Testis (tissue), 5 donors: ENCODE measurements at places on chromosomes 12 and 14. TPM values are rescaled to one million over a fixed set of nuclear protein-coding genes. Genes with fewer than 3 reads are reported as not detected.

PPM1H gene
- 9.1 TPM for total RNA-seq

PTPRB gene
- total RNA-seq: 10.9 TPM

MYF6 gene
- total RNA-seq: not detected

NRIP2 gene
- 10.6 TPM for total RNA-seq

OR6C1 gene
- total RNA-seq: not detected

FAM90A1 gene
- total RNA-seq: 1.8 TPM

DNA sequence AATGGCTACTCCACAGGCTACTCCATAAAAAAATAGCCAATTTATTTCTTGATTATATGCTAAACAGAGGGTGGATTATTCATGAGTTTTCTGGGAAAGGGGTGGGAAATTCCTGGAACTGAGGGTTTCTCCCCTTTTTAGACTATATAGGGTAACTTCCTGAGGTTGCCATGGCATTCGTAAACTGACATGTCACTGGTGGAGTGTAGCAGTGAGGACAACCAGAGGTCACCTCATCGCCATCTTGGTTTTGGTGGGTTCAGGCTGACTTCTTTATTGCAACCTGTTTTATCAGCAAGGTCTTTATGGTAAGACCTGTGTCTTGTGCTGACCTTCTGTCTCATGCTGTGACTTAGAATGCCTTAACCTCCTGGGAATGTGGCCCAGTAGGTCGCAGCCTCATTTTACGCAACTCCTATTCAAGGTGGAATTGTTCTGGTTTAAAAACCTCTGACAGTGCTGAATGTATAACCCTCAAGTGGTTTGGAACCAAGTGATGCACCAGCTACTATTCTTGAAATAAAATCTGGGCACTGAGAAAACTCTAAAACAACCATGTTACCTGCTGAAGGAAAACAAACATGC lies 27.7 kb downstream of the C12orf56 start:
- no peaks in the 10 kb centered on the region for H3K36me3 ChIP-seq
- no peak overlapping the region for H3K4me3 ChIP-seq
- no peak for DNase-seq
- no peaks in the 10 kb centered on the region for H3K4me1 ChIP-seq
- H3K27me3 ChIP-seq: no peaks in the 10 kb centered on the region

DNA sequence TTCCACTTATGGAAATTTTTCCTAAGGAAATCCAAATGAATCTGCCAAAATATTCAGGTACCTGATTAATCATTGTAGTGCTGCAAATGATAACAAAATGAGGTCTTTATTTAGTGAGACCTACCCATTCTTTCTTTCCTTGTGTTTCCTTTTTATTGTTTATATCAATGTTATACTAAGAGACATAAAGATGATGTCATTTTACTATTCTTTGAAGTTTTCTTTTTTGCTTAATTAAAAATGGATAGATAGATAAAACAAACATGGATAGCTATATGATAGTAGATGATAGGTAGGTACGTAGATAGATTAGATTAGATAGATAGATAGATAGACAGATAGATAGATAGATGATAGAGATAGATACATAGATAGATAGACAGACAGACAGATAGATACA lies 669.5 kb upstream of the TBX3 start:
- no peaks in the 10 kb centered on the region for H3K4me1 ChIP-seq
- no peak overlapping the region for H3K27ac ChIP-seq
- no peaks in the 10 kb centered on the region for H3K36me3 ChIP-seq
- no peak for DNase-seq
- H3K27me3 ChIP-seq: no peaks in the 10 kb centered on the region
- no peak overlapping the region for H3K4me3 ChIP-seq

DNA sequence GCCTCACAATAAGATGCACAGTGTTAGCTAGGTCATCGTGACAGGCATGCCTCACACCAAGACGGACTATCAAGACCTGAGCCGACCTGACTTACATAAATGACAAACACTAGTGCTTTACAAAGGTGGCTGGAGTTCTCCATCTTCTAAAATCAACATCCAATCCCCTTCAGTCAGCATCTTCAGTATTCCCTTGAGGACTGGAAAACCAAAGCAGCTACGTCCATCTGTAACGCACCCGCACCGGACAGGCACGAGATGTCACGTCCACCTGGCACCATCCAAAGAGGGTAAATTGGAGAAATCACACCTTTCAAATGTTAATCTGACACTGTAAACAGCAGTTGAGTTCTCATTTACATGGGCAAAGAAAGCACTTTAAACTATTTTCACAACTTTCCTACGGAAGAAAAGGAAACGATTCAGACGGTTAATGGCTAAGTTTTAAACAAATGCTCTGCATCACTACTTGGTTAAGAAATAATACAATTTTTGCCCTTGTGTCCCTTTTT lies 130.2 kb downstream of the PRICKLE1 start:
- H3K4me3 ChIP-seq: no peak overlapping the region
- H3K4me1 ChIP-seq: no peaks in the 10 kb centered on the region
- no peak overlapping the region for H3K27ac ChIP-seq
- no peaks in the 10 kb centered on the region for H3K36me3 ChIP-seq
- H3K27me3 ChIP-seq: no peaks in the 10 kb centered on the region
- DNase-seq: no peak

DNA sequence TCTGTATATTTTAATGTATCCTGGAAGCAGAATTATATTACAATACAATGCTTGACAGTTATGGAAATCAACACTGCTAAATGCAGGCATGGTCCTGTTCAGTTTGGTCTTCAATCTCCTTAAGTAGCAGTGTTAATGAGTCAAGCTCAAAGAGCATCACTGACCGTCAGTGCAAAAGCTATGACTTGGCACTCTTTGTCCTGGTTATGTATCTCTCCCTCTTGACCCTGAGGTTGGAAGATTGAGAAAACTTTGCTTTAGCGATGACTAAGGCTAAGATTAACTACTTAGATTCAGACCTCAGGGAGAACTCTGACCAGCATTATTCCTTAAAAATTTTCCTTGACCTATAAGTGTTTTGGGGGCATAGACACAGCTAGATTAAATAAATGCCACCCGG lies 10.9 kb downstream of the CLEC7A start:
- H3K4me1 ChIP-seq: no peaks in the 10 kb centered on the region
- no peak for DNase-seq
- H3K27ac ChIP-seq: no peak overlapping the region
- H3K27me3 ChIP-seq: no peaks in the 10 kb centered on the region

DNA sequence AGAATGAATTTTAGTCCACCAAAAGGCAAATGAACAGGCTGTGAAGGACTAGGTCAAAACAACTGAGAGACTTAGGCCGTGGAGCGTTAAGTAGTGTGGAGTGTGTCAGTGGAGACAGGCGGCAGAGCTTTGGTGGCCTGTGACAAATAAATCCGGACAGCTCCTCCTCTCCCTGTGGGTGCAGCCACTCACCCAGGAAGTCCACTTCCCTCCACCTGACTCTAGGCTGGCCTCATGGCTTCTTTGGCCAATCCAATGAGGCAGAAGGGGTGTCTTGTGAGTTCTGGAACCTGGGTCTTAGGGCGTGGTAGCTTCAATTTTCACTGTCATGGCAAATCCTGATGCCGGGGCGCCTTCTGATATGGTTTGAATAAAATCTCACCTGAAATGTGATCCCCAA lies 180.9 kb upstream of the C14orf180 start:
- no peak overlapping the region for H3K27ac ChIP-seq
- no peak overlapping the region for H3K4me3 ChIP-seq
- DNase-seq: no peak
- no peaks in the 10 kb centered on the region for H3K27me3 ChIP-seq

DNA sequence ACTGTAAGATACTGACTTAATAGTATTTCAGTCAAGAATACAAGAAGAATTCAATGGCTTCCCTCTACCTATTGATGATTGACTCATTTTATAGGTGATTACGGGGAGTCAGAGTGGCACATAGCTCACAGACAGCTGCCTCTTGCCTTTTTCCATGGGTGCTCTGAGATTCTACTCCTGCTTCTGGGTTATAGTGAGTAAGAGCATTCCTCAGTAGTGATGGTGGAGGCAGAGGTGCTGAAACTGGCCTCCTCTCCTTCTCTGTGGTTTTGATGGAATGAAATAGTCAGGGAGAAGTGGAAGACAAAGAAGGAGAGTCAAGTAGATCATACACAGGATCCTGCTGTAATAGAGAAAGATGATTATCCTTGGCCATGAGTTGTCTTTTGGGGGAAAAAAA lies 438.2 kb upstream of the FAR2 start:
- H3K27me3 ChIP-seq: no peaks in the 10 kb centered on the region
- peaks cover 7% of the 10 kb centered on the region for H3K4me1 ChIP-seq
- H3K36me3 ChIP-seq: no peaks in the 10 kb centered on the region
- H3K27ac ChIP-seq: no peak overlapping the region
- no peak for DNase-seq
- no peak overlapping the region for H3K4me3 ChIP-seq

DNA sequence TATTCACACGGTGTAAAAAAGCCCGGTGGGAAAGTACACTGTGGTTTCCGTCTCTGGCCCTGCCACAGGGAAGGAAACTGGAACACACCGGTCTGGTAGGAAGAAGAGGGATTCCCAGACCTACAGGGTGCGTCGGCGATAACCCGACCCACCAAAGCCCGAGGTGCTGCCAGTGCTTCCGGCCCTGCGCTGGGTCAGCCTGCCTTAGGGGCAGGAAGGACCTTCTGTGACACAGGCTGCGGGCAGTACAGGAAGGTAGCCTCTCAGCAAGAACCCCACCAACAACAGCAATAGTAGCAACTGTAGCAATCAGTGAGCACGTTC lies 169.5 kb upstream of the FKBP4 start:
- H3K4me3 ChIP-seq: no peak overlapping the region
- no peaks in the 10 kb centered on the region for H3K4me1 ChIP-seq
- no peak overlapping the region for H3K27ac ChIP-seq
- no peaks in the 10 kb centered on the region for H3K27me3 ChIP-seq

DNA sequence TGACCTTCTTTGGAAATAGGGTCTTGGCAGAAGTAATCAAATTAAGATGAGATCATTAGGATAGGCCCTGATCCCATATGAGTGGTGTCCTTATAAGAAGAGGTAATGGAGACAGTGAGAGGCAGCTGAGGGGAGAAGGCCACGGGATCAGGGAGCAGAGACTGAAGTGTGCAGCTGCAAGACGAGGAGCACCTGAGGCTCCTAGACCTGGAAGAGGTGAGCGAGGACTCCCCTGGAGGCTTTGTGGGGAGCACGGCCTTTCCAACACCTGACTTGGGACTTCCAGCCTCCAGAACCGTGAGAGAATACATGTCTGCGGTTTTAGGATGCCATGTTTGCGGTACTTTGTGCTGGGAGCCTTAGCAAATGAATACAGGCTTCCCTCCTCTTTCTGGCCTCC lies 37.5 kb downstream of the LRTM2 start:
- no peak for DNase-seq
- no peaks in the 10 kb centered on the region for H3K36me3 ChIP-seq
- H3K4me3 ChIP-seq: no peak overlapping the region

GRCh38 chr12:64088431-64089349 lies 133.4 kb downstream of the KICS2 start:
- DNase-seq: peak; percentile 89
- peaks cover 27% of the 10 kb centered on the region for H3K4me1 ChIP-seq
- H3K27me3 ChIP-seq: no peaks in the 10 kb centered on the region
- H3K36me3 ChIP-seq: no peaks in the 10 kb centered on the region

DNA sequence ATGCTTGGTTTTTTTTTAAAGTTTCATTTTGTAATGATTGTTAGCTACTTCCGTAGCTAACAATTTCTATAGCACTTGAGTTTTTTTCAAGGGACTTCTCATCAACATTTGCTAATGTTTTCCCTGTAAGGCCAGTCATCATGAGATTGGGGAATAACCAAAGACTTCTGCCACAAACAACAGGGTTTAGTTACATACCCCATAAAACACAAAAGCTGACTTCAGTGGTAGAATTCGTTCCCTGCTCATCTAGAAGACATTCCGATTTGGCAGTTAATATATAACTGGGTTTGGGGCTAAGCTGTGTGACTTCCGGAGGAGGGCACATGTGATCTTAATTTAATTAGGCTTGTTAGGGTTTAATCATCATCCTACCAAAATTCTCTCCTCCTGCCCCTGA lies 22.9 kb downstream of the EGLN3 start:
- H3K4me1 ChIP-seq: no peaks in the 10 kb centered on the region
- H3K27ac ChIP-seq: no peak overlapping the region
- H3K4me3 ChIP-seq: no peak overlapping the region
